ENCODE measurements at places on chromosomes 5 and 9. TPM values are rescaled to one million over a fixed set of nuclear protein-coding genes. Genes with fewer than 3 reads are reported as not detected.

DNA sequence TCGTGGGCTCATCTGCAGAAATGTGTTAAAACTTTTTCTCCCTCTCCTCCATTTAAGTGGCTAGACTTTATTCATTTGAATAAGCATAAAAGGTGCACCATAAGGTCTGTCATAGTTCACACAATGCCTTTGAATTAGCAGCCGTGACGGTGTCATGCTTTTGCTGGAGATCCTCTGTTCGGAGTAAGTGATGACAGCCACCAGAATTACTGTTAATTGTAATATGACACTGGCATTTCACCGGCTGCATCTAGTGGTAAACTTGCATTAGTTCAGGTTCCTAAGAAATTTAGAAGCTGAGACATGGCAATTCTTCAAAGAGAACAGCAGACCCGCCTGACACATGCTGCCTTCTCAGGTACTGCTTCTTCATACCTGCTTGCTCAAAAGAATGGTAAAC, 241.7 kb downstream of the EBF1 start:
- H3K36me3 ChIP-seq, result no peaks in the 10 kb centered on the region
- peaks cover 3% of the 10 kb centered on the region for H3K27me3 ChIP-seq
- peak; percentile 8 for DNase-seq

DNA sequence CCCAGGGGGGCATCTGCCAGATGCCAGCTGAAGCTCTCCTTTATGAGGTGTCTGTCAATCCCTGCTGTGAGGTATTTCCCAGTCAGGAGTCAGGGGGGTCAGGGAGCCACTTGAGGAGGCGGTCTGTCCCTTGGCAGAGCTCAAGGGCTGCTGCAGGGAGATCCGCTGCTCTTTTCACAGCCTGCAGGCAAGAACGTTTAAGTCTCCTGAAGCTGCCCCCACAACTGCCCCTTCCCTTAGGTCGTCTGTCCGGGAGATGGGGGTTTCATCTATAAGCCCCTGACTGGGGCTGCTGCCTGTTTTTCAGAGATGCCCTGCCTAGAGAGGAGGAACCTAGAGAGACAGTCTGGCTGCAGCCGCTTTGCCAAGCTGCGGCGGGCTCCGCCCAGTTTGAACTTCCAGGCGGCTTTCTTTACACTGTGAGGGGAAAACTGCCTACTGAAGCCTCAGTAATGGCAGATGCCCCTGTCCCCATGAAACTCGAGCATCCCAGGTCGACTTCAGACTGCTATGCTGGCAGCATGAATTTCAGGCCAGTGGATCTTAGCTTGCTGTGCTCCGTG, 148.3 kb downstream of the RPS23 start:
- peaks cover 17% of the 10 kb centered on the region for H3K36me3 ChIP-seq
- no peak overlapping the region for H3K4me3 ChIP-seq
- H3K27me3 ChIP-seq, result no peaks in the 10 kb centered on the region
- no peaks in the 10 kb centered on the region for H3K4me1 ChIP-seq

CMBL gene
- 0.66 TPM for total RNA-seq

SNCB gene
- 0.46 TPM for total RNA-seq

ELL2 gene
- 87.6 TPM for total RNA-seq

Measured in activated CD4-positive, alpha-beta T cell treated with anti-CD3 and anti-CD28 coated beads for 36 hours (primary cell).